Mucosa of gallbladder (tissue), 1 donor: ENCODE measurements at places on chromosomes 1 and 21.

- DNase-seq: no peak
Observed at GRCh38 chr1:58779059-58779754, 4.6 kb downstream of the JUN start.

DNA sequence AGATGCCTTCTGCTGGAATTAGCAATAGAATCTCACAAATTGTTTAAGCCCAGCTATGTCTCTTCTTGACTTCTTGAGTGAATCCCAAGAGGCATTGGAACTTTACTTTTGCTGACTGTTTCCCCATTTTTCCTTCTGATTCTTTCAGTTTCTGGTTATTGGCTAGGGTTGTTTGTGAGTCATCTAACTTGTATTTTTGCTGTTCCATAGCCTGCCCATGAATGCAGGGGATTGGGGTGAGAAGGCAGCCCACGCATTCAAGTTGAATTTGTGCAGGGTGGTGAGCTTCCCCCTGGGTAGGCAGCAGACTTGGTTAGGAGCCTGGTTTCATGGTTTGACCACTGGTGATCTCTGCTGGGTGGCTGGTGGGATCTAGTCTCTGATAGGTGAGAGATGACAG is 10.4 kb upstream of the KLF17 start:
- no peak for DNase-seq

DNA sequence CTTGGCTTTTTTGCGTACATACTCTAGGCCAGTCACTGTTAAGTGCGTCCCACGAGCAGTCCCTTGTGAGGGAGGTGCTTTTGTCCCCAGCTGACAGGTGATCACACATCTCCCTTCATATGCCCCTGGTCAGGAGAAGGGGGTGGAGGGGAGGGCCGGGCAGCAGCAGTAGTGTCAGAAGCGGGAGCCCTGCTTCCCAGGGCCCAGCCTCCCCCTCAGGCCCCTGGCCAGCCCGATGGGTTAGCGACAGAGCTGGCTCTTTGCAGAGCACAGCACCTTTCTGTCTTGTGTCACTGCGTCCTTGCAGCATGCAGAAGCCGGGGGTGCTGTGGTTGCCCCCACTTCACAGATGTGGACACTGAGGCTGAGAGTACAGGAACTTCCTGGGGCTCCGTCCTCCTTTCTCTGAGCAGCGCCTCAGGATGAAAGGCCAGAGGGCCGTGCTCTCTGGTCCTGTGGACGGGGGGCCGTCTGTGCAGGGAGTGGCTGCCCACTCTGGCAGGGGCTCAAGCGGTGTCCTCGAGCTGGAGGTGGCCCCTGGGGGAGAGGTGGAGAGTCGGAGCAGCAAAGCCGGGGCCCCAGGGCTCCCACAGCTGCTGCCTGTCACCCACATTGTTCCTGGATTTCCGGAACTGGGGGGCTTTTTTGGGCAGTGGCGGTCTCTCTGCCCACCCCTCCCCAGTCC is 5.9 kb downstream of the TMEM201 start:
- no peak for DNase-seq

- peak; percentile 4 for DNase-seq
Observed at GRCh38 chr21:44579056-44579832, 1.2 kb downstream of the KRTAP10-5 start.

DNA sequence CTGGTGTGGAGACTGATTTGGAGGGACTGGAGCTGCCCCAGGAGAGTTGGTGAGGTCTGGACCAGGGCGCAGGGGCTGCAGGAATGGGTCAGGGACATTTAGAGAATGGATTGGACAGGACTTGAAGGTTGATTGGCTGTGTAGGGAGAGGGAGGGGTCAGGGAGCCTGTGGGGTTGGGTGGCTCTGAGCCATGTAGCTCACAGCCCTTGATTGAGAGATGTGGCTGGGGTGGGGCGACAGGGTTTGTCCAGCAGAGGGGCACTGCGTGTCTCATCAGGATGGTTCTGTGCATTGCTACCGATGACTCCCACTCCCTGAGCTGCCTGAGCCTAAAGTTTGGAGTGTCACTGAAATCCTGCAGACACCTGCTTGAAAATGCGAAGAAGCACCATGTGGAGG is 12.1 kb downstream of the AZIN2 start:
- DNase-seq: no peak

DNA sequence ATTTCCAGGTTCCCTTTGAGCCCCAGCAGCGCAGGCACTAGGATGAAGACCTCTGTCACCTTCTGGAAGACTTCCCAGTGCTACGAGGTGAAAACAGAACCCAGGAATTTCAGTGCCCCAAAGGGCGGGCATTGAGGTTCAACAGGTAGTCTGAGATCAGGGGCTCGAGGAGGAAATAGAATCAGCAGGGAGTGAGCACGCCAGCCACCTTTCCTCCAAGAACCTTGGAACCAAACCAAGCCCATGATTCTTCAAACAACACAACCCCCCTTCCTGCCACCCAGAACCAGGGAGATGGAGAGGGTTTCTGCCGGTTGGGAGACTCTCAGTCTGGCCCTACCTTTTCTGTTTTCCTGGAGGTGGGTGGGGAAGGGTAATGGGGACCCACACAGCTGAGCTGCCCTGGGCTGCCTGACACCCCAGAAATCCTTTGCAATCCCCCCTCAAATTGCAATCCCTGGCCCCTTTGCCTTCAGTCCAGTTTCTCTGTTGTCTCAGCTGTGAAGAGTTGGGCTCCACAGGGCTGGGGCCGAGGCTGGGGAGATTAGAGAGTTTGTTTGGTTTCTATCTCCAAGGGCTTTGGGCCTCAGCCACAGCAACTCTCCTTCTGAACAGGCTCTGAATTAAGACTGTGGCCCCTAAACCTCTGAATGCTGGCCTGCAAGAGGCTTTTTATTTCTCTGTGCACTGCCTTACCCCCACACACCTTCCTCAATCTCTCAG is 11.9 kb downstream of the SLC41A1 start:
- DNase-seq: peak; percentile 47

DNA sequence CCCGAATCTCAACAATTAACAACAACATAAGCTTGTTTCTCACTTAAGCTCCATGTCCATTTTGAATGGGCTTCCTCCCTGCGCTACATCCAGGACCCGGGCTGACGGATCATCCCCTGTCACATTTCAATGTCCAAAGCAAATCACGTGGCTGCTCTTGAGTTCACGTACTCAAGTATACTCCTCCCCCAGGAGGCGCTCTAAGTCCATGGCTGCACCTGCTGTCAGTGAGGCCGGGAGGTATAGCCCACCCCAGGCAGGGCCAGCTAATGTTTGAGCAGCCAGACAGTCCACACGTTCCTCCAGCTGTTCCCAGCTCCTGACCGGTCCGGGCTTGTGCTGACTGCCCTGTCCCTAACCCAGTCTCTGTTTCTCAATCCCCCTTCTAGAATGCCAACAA is 220.8 kb downstream of the SLC35F3 start:
- no peak for DNase-seq

DNA sequence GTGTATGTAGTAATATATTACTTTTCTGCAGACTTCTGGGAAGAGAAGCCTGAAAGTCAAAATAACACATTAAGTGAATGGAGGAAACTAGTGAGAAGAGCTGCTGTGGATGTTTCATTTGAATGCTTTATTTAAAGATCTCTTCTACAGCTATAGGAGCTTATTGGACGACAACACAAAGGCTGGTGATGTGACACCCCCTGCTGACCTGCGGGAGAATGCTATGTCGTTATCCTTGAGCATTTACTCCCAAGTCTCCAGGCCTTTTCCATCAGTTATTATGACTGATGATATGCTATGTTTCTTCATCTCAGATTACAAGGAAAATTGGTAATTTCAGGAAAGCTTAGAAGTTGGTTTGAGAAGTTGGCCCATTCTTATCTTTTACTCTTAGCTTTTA is 22.3 kb upstream of the PLA2G4A start:
- no peak for DNase-seq

GRCh38 chr1:200021577-200022238 is 5.8 kb upstream of the NR5A2 start:
- no peak for DNase-seq

DNA sequence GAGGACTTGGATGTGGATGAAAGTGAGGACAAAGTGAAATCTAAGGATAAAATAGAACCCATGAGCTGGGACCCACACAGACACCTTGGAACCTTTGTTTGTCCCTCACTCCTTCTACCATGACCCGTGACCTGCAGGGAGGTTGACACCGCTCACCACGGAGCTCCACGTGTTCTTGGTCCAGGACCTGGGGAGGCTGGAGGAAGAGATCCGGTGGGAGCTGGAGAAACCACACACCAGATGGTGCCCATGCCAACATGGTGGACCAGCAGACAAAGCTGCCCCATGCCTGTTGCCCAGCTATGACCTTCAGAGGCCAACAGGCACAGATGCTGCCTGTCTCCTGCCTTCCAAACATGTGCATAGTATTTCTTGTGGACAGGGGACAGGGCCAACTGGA is 721.9 kb downstream of the PTPRU start:
- no peak for DNase-seq

GRCh38 chr1:63523738-63524137 is 413 bp downstream of the EFCAB7 start:
- DNase-seq: no peak

DNA sequence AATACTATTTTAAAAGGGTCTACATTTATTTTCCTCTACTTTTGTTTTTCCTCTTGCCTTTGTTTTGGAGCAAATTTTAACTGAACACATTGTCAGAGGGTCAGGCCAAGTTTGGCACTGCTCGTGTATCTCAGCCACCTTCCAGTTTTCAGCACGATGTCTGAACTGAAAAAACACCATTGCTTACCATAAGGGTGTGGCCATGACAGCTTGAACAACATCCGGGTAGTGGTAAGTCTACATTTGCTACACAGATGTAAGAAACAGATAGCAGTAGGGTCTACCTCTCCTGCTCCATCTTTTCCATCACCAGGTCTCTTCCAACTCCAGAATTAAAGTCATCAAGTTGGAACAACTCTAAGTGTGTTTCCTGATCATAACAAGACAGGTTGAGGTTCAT is 4.2 kb downstream of the HIVEP3 start:
- no peak for DNase-seq

DNA sequence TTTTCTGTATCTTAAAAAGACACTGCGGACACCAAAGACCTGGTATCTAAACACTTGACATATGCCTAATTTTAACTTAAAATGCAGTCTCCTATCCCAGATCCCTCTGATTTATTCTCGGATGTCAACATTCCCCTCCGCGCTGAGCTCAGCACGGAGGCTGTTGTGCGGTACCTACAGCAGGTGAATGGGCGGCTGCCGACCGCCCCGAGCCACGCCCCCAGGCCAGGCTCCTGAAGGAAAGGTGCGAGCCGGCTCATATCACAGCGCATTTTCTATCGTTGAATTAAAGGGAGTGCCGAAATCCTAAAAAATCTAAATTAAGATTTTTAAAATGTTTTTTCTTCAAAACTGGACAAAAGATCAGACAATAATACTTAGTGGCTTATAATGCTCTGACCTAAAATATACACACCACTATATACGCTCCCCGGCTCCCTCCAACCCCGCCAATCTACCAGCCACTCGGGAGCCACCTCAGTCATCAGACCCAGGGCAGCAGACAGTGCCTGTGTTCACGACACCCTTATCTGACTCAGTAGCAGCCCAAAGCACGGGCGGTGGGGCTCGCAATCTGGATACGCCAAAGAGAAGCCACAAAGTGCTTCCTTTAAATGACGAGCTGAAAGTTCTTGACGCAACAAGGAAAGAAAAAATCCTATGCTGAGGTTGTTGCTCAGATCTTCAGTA is 4.1 kb downstream of the WRAP73 start:
- DNase-seq: no peak

DNA sequence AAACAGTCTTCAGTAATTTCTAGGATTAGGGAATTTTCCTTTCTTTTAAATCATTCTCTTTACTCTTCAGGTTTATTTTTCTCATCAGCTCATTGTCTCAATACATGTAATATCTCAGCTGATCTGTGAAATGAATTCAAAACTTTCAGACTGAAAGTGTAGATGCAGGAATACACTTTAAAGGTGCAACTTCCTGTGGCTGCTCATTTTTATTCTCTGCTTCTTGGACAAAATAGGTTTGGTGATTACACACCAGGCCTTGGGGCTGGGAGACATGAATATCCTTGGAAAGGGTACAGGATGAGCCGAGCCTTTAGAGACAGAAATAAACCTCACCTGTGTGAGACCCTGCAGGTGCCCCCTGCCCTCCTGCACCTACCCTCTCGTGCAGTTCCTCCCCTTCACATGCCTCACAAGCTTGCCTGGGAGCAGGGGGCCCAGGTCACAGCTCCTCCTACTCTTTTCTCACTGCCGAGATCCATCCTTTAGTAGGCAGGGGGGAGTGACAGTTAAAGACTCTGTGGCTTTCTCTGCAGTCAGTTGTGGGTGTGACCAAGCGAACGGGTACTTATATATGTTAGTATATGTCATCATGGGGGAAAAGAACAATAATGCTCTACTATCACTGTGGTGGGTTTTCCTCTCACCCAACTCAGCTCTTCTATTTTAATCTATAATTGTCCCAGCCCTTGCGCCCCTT is 23.6 kb downstream of the XCL2 start:
- no peak for DNase-seq

- no peak for DNase-seq
Observed at GRCh38 chr1:12315146-12315545, 85.3 kb downstream of the VPS13D start.

DNA sequence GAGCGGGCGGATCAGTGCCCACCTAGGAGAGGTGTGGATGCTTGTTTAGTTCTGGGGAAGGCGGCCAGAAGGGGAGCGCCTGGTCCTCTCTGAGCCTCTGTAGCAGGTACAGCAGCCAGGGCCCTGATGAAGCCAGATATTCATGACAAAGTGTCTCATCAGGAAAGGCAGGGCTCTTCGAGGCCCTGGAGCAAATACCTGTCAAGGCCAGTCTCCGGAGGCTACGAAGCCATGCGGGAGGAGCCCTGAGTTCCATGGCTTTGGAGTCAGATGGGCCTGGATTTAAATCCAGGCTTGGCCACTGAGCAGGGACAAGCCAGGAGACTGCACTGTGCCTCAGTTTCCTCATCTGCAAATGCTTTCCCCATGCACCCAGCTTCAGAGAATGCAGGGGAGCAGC is 25.4 kb upstream of the GPR153 start:
- no peak for DNase-seq

- peak; percentile 78 for DNase-seq
Observed at GRCh38 chr1:34924759-34925555, 4.5 kb downstream of the DLGAP3 start.

- no peak for DNase-seq
Observed at GRCh38 chr21:45220714-45221490, 66.8 kb downstream of the POFUT2 start.

- DNase-seq: no peak
Observed at GRCh38 chr1:21517161-21517589, 8.0 kb downstream of the ALPL start.

DNA sequence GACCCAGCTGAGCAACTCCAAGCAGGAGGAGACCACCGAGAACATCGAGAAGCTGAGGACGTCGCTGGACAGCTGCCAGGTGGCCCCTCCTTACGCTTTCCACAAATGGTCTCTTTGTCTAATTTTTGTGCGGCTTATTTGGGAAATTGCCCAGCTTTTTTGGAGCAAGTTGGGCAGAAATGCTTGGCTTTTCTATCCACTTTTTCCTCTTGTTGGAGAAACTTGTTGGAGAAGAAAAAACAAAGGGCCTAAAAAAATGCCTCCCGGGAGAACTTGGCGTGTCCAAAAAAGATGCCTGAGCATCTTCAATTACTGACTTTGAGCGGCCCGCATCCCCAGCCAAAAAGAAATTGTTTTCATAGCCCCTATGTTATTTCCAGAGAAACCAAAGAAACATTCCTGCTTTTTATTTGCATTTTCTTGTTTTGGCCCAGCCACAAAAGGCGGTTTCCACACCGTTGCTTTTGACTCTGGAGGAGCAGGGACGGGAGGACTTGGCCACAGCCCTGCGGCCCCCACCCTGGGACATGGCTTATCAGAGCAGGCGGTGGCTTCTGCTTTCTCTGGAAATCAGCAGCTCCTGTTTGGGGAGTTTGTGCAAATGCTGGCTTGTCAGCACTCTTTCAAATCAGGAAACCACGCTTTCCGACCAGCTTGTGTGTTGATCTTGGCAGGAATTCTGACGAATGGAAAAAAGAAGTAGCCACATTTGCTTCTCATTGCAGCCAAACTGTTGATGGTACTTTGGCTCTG is 81.2 kb upstream of the EFHD2 start:
- peak; percentile 60 for DNase-seq
